ENCODE measurements at places on chromosomes 1 and 21.
A peak's percentile ranks its signal among the peaks of the same experiment; 100 is the strongest.

DNA sequence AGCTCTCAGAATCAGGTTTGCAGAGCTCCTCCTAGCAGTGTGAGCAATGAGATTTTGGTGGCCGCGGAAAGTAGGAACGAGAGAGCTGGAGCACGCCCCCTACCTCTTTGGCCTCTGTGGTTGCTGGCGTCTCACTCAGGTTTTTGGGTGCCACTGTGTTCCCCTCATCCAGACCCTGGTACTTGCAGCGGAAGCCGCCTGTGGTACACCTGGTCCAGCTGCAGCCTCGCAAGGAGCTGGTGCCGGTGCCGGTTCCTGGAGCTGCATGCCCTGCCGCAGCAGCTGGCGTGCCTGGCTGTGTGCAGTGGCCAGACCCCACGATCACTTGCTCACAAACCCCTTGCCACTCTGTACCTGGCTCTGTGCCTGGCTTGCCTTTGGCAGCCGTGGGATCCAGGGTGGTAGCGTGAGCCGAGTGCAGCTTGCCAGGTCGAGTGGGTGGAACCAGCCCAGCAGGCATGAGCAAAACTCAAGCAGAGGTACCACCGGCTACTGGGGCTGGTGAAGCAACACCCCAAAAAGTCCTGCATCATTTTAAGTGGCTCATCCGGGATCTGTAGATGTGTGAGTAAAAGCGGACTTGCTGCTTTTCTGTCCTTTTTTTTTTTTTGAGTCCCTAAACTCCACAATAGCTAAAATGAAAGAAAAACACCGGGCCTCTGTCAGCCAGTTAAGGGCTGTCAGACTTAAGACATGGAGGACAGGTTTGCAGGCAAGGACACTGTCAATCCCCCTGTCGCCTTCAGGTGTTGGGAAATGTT lies 844.9 kb downstream of the KCNT2 start:
- DNase-seq, result no peak

GRCh38 chr1:2019571-2020309 lies 595 bp downstream of the GABRD start:
- DNase-seq, result no peak

- DNase-seq, result no peak
Measured at GRCh38 chr1:38097284-38097898, 50.8 kb upstream of the POU3F1 start.

- DNase-seq, result no peak
Measured at GRCh38 chr1:201460814-201461644, 8.0 kb downstream of the PHLDA3 start.

DNA sequence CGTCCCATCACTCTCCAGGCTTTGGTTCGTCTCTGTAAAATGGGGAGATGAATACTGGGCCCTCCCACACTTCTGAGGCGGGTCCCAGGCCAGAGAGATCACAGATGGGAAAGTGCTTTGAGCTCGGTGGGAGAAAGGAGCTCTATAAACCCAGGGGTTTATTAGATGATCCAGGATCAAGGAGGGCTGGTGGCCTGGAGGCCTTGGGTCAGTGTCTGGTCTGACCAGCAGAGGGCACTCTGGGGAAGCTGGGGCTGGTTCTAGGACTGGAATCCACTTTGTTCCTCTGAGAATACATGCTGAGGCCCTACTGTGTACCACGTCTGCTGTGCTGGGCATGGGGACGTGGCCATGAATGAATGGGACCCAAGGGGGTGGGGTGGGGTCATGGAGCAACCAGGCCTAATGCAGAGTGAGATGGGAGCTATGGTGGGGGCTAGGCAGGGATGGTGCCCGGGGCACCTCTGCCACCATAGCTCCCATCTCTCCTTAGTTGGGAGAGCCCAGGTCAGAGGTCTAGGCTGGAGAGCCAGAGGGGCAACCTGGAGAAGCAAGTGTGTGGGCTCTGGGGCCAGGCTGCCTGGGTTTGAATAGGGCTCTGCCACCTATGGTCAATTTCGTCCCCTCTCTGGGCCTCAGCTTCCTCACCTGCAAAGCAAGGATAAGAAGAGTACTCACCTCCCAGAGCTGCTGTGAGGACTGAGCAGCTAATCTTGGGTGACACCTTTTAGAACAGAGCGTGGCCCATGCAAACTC lies 9.0 kb upstream of the FAM131C start:
- DNase-seq, result peak; percentile 41

GRCh38 chr1:154697710-154698109 lies 89.7 kb upstream of the ADAR start:
- DNase-seq, result no peak

GRCh38 chr1:184649451-184649888 lies 105.2 kb downstream of the EDEM3 start:
- DNase-seq, result no peak

DNA sequence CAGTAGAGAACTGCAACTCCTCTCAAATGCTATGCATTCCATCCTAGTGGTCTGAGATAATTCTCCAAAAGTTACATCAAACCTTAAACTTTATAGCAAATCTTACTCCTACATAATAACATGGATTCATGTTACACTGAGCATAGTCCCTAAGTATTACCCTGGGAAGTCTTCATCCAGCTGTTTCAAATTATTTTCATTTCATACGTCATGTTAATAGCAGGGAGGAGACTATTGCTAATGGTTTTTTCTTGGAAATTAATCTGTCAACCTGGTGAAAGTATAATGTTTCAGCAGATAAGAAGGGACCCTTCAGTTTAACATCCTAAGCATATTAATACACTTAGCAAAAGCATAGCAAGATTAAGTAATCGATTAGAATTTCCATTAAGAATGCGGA lies 318.1 kb downstream of the USP25 start:
- DNase-seq, result no peak

GRCh38 chr21:24259241-24259640 lies 1348.0 kb downstream of the MRPL39 start:
- DNase-seq, result no peak

- DNase-seq, result peak; percentile 55
Measured at GRCh38 chr1:153945131-153945794, 1.3 kb downstream of the DENND4B start.

DNA sequence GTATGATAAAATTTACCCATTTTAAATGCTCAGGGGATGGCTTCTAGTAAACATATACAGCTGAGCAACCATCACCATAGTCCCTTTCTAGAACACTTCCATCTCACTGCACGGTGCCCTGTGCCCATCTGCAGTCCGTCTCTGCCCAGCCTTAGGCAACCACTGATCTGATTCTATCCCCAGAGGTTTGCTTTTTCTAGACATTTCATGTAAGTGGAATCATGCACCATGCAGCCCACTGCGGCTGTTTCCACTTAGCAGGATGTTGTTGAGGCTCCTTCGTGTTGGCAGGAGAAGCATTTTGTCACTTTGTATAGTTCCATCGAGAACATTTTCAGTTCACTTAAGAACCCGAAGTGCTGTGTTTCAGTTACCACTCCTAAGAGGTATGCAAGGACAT lies 27.8 kb upstream of the VAMP3 start:
- no peak for DNase-seq

DNA sequence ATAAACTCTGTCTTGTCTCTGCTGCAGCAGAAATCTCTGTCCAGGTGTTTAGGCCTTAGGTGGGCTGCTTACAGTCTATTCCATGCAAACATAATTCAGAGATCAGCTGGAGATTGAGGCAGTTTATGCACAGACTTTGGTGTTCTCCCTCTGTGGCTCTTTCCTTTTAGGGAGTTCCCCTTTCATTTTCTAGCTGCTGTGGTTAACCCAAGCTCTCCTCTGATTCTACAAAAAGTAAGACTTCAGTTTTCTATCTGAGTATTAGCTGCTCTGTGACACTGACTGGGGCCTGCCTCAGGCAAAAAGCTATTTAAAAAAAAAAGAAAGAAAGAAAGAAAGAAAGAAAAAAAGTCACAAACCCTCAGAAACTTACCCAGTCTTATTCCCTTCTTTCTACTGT lies 211.1 kb downstream of the CAMTA1 start:
- DNase-seq, result no peak

DNA sequence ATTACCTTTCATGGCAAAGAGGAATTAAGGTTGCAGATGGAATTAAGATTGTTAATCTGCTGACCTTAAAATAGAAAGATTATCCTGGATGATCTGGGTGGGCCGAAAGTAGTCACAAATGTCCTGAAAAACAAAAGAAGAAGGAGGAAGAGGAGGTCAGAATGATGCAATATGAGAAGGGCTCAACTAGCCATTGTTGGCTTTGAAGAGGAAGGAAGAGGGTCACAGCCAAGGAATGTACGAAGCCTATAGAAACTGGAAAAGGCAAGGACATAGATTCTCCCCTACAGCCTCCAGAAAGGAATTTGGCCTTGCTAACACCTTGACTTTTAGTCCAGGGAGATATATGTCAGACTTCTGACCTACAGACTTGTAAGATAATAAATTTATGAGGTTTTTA lies 39.4 kb upstream of the FMOD start:
- DNase-seq, result no peak

GRCh38 chr1:35475856-35476674 lies 81.1 kb downstream of the KIAA0319L start:
- no peak for DNase-seq

- no peak for DNase-seq
Measured at GRCh38 chr1:25360596-25361581, 22.8 kb downstream of the TMEM50A start.

DNA sequence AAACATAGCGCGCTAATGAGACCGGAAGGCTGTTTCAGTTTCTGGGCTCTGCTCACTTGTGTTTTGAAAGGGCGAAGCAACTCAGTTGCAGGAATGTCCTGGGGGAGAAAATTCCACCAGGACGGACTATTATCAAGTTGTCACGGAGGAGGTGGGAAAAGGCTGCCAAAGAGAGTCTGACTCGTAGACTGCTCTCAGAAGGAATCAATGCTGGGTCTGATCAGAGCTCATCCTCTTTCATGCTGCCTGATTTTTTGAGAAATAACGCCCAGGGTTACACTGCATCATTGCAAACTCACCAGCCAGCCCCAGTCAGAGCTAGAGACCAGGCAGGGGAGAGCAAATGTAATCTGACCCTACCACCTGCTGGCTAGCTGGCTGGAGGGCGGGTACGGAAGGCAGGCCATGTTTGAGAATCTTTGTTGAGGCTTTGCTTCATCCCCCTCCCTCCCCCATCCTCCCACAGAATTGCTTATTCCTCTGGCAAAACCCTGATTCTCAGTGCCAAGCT lies 36.4 kb upstream of the BCL9 start:
- DNase-seq, result no peak

DNA sequence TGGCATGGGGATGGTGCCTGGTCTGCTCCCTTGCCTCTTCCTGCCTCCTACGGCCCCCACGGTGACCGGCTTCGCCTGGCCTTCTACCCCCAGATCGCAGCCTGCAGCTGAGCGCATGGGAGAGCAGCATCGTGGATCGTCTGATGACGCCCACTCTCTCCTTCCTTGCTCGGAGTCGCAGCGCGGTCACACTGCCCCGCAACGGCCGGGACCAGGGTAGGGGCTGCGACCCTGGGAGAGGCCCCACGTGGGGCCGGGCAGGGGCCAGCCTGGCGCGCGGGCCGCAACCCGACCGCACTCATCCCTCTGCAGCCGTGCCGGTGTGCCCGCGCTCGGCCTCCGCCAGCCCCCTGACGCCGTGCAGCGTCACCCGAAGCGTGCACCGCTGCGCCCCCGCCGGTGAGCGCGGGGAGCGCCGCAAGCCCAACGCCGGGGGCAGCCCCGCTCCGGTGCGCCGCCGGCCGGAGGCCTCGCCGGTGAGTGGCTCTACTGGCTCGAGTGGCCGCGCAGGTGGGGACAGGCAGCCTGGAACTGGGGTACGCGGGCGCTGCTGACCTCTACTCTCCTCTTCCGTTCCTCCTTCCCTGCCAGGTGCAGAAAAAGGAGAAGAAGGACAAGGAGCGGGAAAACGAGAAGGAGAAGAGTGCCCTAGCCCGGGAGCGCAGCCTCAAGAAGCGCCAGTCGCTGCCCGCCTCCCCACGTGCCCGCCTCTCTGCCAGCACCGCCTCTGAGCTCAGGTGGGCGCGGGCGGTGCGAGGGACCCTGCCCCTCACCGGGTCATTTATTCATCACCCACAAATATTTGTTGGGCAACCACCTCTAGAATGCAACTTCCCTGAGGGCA lies 20.4 kb downstream of the MAP7D1 start:
- no peak for DNase-seq

DNA sequence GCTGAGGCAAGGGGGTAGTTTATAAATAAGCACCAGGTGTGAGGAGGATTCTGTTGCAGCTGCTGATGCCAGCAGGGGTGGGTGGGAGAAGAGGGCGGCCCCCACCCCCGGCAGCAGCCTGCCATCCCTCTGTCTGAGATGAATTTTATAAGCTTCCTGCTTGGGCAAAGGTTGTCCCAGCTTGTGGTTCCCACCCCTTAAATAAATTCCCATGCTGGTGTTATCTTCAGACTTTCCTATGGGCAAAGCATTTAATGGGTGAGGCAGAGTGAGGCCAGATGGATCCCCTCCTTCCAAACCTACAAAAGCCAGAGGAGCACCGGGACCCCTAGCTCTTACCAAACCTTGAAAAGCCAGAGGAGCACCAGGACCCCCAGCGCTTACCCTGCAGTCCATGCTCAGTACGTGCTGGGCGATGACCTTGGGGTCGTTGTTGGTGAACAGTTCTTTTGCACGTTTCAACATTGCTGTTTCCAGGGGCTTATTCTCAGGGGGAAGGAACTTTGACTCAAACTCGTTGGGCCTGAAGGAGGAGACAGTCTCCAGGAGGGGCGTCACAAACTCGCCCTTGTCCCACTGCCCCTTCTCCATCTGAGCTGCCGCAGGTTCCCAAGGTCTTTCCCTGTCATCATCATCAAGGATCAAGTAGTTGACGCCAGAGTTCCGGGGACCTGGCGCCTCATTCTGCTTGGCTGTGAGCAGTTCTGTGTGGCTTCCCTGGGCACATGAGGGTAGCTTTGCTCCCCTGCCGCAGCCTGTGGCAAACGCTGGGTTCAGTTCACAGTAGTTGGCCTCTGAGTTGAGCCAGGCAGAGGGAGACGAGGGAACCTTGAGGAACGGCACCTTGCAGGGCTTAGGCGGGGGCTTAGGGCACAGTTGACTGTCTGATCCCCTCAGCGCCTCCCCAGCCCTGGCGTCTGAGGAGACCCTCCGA lies 99.5 kb downstream of the BCAR3 start:
- no peak for DNase-seq

DNA sequence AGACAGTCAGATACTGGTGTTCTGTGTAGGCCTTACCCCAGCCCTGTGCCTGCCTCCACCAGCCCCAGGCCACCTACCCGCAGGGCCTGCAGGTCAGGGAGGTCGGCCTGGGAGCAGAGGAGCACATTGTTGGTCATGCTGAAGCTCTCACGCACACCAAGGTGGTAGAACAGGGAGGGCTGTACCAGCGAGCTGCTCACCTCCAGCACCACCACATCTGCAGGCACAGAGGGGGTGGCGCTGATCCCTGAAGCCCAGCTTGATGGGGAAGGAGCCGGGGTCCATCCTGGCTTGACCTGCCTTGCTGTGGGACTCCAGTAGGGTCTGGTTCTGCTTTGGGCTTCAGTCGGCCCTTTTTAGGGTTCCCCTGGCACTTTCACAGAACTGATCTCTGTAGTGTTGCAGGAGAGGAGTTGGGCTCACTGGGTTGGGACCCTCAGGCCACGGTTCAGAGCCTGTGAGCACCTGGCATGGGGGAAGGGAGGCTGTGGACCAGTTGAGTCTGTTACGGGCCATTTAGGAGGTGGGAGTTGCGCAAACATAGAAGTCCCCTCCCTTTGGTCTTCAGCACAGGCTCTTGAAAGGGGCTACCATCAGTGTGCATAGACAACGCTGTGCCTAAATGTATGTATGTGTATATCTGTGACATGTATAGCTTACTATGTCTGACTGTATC lies 1.9 kb downstream of the MAP3K6 start:
- no peak for DNase-seq

Measured in stimulated activated CD4-positive, alpha-beta T cell treated with anti-CD3 and anti-CD28 coated beads, TNF-alpha, amount 100 ng/mL, for 48 hours (primary cell).